ENCODE measurements at places on chromosomes 5 and 9. TPM values are rescaled to one million over a fixed set of nuclear protein-coding genes. Genes with fewer than 3 reads are reported as not detected.

RLN1 gene
- total RNA-seq, result 1.3 TPM

FOXI1 gene
- total RNA-seq, result not detected

SLC24A2 gene
- not detected for total RNA-seq

KLF4 gene
- total RNA-seq, result 7.4 TPM

CAMK4 gene
- total RNA-seq, result 3.9 TPM

ELP1 gene
- total RNA-seq, result 19.8 TPM

CKMT2 gene
- not detected for total RNA-seq

PCYOX1L gene
- total RNA-seq, result 6.1 TPM

TRIM7 gene
- 2.7 TPM for total RNA-seq

FLT4 gene
- 0.29 TPM for total RNA-seq

SLC36A3 gene
- not detected for total RNA-seq

IFNA21 gene
- not detected for total RNA-seq

CATSPER3 gene
- total RNA-seq, result 0.29 TPM

GRM6 gene
- total RNA-seq, result not detected

CDX1 gene
- not detected for total RNA-seq

SLC6A18 gene
- total RNA-seq, result not detected

RARS1 gene
- 109 TPM for total RNA-seq

CDH18 gene
- not detected for total RNA-seq

PLPPR1 gene
- not detected for total RNA-seq

FUT7 gene
- not detected for total RNA-seq

ARHGEF39 gene
- 11.9 TPM for total RNA-seq

ADCY2 gene
- not detected for total RNA-seq

CDC42SE2 gene
- 32.9 TPM for total RNA-seq

FOXD1 gene
- 30.0 TPM for total RNA-seq

SLIT3 gene
- total RNA-seq, result 0.36 TPM

TAF11L10 gene
- total RNA-seq, result not detected

GMCL2 gene
- total RNA-seq, result not detected

LECT2 gene
- not detected for total RNA-seq

DIRAS2 gene
- total RNA-seq, result 4.8 TPM

NIM1K gene
- not detected for total RNA-seq

TTC23L gene
- not detected for total RNA-seq

GABRA6 gene
- not detected for total RNA-seq

Data from epithelial cell of proximal tubule (primary cell).